Hepatocyte (in vitro differentiated cells): ENCODE measurements at places on chromosomes 11 and 22. TPM values are rescaled to one million over a fixed set of nuclear protein-coding genes. Genes with fewer than 3 reads are reported as not detected.

GRCh38 chr11:709109-709997 lies 3.3 kb downstream of the EPS8L2 start:
- H3K4me3 ChIP-seq, result no peak overlapping the region
- peak overlapping the region; percentile 68 for H3K27ac ChIP-seq
- H3K27me3 ChIP-seq, result no peaks in the 10 kb centered on the region
- no peaks in the 10 kb centered on the region for H3K36me3 ChIP-seq

- no peaks in the 10 kb centered on the region for H3K36me3 ChIP-seq
- no peaks in the 10 kb centered on the region for H3K27me3 ChIP-seq
- H3K27ac ChIP-seq, result no peak overlapping the region
Observed at GRCh38 chr11:103729617-103730016, 306.8 kb upstream of the DDI1 start.

The CADM1 gene
- 54.3 and 74.4 TPM in 2 replicates for polyA plus RNA-seq

The PANX2 gene
- 0.44 and 1.2 TPM in 2 replicates for polyA plus RNA-seq

The INPP5J gene
- 5.6 and 6.1 TPM in 2 replicates for polyA plus RNA-seq
